ENCODE measurements at places on chromosomes 5 and 9.

DNA sequence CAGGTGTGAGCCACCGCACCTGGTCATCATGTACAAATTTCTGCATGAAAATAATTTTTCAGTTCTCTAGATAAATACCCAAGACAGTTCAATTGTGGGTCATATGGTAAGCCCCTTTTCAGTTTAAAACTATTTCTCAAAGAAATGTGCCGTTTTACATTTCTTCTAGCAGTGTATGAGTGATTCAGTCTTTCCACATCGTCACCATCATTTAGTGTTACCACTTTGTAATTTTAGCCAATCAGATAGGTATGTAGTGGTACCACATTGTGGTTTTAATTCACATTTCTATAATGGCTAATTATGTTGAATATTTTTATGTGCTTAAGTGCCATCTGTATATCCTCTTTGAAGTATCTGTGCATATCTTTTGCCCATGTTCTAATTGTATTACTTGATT is 163.1 kb downstream of the AOPEP start:
- DNase-seq = no peak

DNA sequence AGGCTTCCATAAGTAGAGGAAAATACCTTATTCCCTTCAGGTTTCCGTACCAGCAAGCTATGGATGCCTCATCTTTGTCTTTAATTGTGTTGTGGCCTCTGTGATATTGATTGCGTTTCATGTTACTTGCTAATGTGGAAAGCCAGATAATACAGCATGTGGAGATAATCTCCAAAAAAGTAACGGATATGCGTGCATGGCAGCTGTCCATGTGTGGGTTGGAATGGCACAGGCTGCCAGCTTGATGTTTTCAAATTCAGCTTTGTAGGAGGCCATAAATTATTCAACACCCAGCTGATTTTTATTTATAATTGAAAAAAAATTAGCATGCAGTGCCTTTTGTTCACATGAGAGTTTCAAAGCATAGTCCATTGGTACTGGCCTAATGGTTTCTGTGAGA is 144.9 kb downstream of the GIN1 start:
- DNase-seq = no peak

- peak; percentile 15 for DNase-seq
Measured at GRCh38 chr5:89396278-89396954, 513.4 kb upstream of the MEF2C start.

GRCh38 chr5:10987925-10988504 is 227.0 kb upstream of the DAP start:
- DNase-seq = peak; percentile 37

- DNase-seq = no peak
Measured at GRCh38 chr9:97601228-97601898, 31.8 kb downstream of the TSTD2 start.

GRCh38 chr5:77168161-77168878 is 42.2 kb upstream of the PDE8B start:
- peak; percentile 76 for DNase-seq

DNA sequence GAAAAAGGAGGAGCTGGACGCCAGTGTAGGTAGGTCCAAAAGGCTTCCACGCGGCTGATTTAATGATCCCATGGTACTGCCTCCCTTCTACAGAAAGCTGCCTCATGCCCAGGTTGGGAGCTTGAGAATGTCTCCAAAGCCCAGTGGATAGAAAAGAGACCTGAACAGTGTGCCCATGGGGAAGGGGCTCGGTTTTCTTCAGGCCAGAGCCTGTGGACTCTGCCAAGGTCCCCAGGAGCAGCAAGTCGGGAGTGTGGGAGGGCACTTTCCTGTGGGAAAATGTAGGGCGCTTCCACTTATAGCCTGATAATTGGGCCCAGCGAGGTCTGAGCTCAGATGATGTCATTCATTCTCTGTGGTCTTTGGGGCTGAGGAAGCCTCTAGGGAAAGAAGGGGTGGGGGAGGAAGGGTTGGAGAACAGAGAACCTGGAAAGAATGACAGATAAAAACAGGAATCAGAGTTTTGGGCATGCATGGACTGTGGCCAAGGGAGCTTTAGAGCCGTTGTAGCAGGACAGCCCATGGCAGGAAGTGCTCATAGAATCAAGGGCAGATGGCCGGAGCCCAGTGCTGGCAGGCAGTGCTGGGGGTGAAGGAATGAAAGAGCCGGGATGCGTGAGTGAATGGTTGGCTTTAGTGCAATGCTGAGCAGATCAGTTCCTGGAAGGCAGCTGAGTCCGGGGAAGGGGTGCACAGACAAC is 42.5 kb upstream of the SH3PXD2B start:
- peak; percentile 57 for DNase-seq

DNA sequence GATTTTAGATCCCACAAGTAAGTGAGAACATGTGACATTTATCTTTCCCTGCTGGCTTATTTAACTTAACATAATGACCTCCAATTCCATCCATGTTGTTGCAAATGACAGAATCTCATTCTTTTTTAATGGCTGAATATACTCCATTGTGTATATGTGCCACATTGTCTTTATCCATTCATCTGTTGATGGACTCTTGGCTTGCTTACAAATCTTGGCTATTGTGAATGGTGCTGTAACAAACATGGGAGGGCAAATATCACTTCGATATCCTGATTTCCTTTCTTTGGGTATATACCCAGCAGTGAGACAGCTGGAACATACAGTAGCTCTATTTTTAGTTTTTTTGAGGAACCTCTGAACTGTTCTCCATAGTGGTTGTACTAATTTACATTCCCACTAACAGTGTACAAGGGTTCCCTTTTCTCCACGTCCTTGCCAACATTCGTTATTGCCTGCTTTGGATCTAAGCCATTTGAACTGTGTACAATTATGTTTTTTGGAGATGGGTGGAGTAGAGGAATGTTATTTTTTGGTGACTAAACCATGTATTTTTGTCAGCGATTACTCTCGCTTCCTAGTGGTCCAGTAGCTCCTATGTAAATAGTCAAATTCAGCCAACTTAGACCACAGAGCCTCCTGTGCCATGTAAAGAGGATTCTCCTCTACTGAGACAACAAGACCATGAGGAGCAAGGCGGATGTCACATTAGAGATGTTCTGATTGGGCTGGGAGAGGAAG is 60.6 kb downstream of the TNFSF15 start:
- peak; percentile 50 for DNase-seq

DNA sequence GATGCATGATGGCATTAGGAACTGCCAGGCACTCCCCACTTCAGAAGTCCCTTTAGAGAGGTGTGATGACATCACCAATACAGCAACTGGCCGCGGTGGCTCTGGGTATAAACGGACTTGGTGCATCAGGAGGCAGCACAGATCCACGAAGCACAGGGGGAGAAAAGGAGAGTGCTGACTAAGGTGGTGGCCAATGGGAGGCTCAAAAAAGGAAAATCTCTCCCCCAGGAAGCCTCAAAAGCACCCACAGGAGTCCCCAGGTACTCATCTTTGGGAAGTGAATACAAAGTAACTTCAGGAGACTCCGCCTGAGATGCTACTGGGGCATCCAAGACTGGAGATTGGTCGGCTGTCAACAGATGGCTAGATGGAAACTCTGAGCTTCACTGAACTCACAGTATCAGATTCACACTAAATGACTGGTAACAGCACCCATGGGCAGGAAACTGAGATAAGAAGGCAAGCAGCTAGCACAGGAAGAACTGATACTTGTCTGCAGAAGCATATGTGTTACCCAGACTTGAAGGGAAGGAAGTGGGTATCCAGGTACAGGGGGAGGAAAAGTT is 7.6 kb downstream of the TTC39B start:
- no peak for DNase-seq

GRCh38 chr5:8098081-8098480 is 229.1 kb downstream of the MTRR start:
- DNase-seq = no peak

GRCh38 chr9:109512170-109512756 is 14.2 kb upstream of the PTPN3 start:
- no peak for DNase-seq

- no peak for DNase-seq
Measured at GRCh38 chr9:113645978-113646253, 182.4 kb downstream of the RGS3 start.
